ENCODE measurements at places on chromosomes 7 and 10.

GRCh38 chr10:130773941-130774340, 537.6 kb downstream of the TCERG1L start:
- no peak for DNase-seq

GRCh38 chr10:34762603-34763299, 52.3 kb downstream of the PARD3 start:
- DNase-seq: no peak

GRCh38 chr7:67637023-67637358, 640.4 kb downstream of the TYW1 start:
- no peak for DNase-seq

GRCh38 chr7:117014673-117015133, 61.4 kb downstream of the ST7 start:
- DNase-seq: peak; percentile 94

DNA sequence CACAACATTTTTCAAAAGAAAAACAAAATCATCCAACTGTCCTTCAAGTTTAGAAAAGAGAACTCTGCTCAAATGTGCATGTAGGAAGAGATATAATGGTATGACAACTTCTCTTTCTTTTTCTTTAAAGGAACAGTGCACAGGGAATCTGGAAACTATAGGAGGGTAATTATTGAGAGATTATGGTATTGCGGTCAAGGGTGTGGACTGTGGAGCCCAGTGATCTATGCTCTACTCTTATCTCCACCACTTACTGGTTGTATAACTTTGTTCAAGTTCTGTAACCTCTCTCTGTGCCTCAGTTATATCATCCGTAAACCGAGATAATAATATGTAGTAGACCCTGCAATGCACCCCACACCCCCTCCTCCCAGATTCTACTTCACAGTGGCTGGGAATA, 69.8 kb upstream of the PCGF5 start:
- DNase-seq: peak; percentile 37

GRCh38 chr10:1171182-1171581, 115.0 kb downstream of the WDR37 start:
- no peak for DNase-seq

GRCh38 chr10:49817845-49818244, 55.7 kb upstream of the OGDHL start:
- no peak for DNase-seq

DNA sequence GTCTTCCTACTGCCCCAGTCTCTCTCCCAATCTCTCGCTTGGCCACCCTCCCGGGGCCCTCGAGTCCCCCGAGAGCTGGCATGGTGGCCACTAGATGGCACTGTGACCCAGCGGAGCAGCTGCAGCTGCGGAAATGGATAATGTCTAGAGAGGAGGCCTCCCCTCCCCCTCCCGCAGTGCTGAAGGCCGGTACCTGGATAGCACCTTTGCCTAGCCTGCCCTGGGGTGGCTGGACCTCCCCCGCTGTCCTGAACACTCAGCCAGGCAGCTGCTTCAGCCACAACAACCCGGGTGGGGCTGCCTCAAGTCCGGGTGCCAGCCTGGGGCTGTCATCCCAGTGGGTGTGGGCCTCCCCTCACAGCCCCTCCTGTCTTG, 65.2 kb downstream of the GOLGA7B start:
- DNase-seq: peak; percentile 81

DNA sequence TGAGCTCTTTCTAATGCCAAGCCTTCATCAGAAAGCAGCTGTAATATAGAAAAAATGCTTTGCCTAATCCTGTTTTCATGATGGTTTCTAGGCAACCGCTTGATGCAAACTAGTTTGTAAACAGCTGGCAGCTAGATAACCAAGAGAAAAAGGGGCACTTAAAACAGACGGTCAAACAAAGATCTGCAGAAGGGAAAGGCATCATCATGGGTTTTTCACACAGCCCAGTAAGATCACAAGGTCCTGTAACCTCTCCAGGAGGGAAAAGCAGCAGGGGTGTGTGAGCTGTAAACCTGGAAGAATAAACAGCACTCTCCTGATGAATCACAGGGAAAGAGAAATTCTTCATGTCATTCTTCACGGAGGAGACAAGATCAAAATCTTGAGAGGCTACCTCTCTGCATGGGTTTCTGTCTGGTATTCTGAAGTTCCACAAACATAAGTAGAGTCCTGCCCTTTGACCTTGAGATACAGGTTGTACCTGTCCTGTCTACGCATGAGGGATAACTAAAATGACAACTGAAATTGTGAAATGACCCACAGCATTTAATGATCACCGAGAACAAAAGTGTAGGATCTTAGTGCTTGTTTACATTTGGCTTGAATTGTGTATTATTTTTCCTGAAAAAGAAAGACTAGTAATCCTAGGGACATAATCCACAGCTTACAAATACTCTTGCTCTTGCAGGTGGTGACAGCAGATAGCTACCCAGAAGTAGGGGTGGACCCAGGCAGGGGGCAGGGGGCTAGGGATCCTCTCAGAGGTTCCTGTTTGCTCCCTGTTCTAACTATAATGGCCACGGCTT, 48.0 kb downstream of the CREB3L2 start:
- peak; percentile 56 for DNase-seq

GRCh38 chr10:112335868-112336265, 38.0 kb upstream of the ACSL5 start:
- DNase-seq: peak; percentile 14

DNA sequence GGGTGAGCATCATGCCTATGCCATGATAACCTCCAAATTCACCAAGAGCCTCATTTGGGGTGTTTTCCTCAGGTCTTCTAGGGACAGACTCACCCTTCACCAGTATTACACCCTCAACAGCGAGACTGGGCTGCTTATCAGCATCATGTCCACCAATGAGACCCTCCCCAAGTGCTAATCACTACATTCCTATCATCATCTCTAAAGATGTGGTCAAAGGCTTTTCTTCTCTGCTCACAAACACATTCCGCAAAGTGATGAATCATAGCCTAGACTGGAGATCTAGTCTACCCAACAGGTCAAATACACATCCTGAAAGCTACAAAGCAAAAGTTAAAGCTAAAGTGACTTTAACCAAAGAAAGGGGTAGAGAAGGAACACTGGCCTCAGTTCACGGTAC, 75.3 kb upstream of the C7orf33 start:
- DNase-seq: no peak

Data from hematopoietic multipotent progenitor cell treated with erythropoietin and hydrocortisone succinate and interleukin-3 and kit ligand, for 4 days (in vitro differentiated cells).